ENCODE measurements at places on chromosomes 1 and 21.

- H3K27me3 ChIP-seq, result no peaks in the 10 kb centered on the region
- no peaks in the 10 kb centered on the region for H3K36me3 ChIP-seq
- no peak overlapping the region for H3K4me3 ChIP-seq
These were observed 40.9 kb downstream of the RGS5 start for GRCh38 chr1:163161841-163162240.

GRCh38 chr1:115545791-115546733 lies 95.7 kb upstream of the VANGL1 start:
- H3K27me3 ChIP-seq, result no peaks in the 10 kb centered on the region
- H3K27ac ChIP-seq, result no peak overlapping the region
- no peaks in the 10 kb centered on the region for H3K36me3 ChIP-seq
- peak; percentile 77 for DNase-seq
- H3K4me3 ChIP-seq, result no peak overlapping the region
- peaks cover 3% of the 10 kb centered on the region for H3K4me1 ChIP-seq

DNA sequence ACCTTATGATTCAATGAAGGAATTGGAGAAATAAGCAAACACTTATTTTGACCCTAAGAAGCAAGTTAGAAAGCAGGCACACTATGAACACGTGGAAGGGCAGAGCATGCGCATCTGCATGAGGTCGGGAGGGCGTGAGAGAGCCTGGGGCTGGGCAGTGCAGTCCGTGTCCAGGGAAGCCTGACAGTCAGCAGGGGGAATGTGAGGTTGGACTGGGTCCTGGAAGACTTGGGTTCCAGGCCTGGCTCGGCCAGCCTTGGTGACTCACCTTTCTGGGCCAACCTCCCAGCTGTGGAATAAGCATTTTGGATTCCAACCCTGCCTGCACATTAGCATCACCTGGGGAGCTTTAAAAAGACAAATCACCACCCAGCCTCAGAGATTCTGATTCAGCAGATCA lies 26.6 kb upstream of the LMX1A start:
- no peaks in the 10 kb centered on the region for H3K36me3 ChIP-seq
- no peak overlapping the region for H3K27ac ChIP-seq
- DNase-seq, result no peak

DNA sequence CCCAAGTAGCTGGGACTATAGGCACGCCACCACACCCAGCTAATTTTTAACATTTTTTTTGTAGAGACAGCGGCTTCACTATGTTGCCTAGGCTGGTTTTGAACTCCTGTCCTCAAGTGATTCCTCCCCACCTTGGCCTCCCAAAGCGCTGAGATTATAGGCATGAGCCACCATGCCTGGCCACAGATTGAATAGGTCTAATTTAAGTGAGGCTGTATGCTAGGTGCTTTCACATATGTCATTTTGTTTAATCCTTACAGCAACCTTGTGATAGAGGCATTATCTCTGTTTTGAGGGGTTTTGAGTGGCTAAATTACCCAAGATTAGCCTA lies 7.2 kb downstream of the INTS3 start:
- no peaks in the 10 kb centered on the region for H3K36me3 ChIP-seq
- H3K4me3 ChIP-seq, result no peak overlapping the region
- H3K4me1 ChIP-seq, result no peaks in the 10 kb centered on the region
- no peaks in the 10 kb centered on the region for H3K27me3 ChIP-seq
- no peak for DNase-seq

- no peaks in the 10 kb centered on the region for H3K36me3 ChIP-seq
- no peaks in the 10 kb centered on the region for H3K27me3 ChIP-seq
- no peak overlapping the region for H3K27ac ChIP-seq
- no peak for DNase-seq
- no peak overlapping the region for H3K4me3 ChIP-seq
These were observed 102.1 kb upstream of the ZBTB40 start for GRCh38 chr1:22349362-22350043.

GRCh38 chr1:110068646-110069403 lies 1.6 kb downstream of the ALX3 start:
- H3K36me3 ChIP-seq, result no peaks in the 10 kb centered on the region
- no peak for DNase-seq
- H3K27ac ChIP-seq, result no peak overlapping the region
- peaks cover 5% of the 10 kb centered on the region for H3K4me1 ChIP-seq
